Neural crest cell (in vitro differentiated cells): ENCODE measurements at places on chromosomes 13 and 19.

- no peak for DNase-seq
Measured at GRCh38 chr13:32986552-32986951, 29.7 kb upstream of the KL start.

DNA sequence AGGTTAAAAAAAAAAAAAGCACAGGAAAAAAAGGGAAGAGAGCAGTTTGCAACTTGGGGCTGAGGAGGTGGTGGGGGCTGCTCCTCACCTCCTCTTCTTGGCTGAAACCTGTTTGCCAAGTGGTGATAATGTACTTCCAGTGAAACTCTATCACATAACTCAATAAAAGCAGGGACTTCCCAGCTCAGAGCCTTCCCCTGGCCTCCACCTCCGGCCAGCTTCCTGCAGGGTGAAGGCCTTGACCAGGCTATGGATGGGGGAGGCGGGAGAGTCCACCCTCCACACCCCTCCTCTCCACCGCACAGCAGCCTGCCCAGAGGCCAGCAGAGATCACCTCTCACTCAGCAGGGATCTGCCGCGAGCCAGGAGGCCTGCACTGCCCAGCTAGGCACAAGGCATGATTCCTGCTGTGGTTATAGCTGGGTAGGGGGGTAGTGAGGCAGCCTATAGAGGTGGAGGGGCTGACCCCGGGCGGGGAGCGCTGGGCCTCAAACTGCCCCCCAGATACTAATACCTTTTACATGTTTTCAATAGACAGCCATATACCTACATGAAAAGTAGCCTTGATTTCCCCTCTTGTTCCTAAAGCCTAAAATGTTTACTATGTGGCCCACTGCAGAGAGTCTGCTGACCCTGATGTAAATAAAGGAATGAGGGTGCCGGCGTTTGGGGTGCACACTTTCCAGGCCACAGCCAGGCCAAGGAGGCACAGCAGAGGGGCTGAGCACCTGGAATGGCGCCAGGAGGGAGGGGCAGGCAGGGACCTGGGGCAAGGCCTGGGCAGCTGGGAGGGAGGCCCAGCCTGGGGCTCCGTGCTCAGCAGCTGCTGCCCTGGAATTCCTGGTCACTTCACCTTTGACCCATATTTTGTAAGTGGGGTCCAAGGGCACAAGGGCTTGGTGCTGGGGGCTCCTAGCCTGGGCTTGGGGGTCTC lies 10.3 kb downstream of the ZNF787 start:
- DNase-seq: no peak

- no peak for DNase-seq
Measured at GRCh38 chr13:49412749-49413148, 31.1 kb downstream of the CAB39L start.

- DNase-seq: no peak
Measured at GRCh38 chr19:51485960-51486660, 7.8 kb downstream of the CEACAM18 start.

- no peak for DNase-seq
Measured at GRCh38 chr13:50360637-50361036, 345.4 kb downstream of the KCNRG start.

DNA sequence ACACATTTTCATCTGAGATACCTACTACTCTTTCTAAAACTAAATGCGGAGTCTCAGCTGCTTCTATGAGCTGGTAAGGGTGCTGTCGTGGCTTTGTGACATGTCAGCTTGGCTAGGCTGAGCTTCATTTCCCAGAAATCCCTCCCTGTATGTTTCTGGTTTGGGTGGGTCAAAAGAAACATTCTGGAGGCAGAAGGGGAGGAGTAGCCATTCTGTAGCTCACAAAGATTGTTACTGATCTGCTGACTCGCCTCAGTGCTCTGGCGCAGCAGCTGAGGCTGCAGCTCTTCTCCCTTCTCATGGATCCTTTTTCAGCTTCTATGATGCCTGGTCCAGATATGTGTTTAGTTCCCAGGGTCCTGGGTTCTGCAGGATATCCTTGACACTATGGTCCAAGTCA lies 114.7 kb downstream of the RAP2A start:
- DNase-seq: no peak

GRCh38 chr13:28744656-28745055 lies 25.9 kb upstream of the SLC46A3 start:
- DNase-seq: no peak

- DNase-seq: no peak
Measured at GRCh38 chr19:48186541-48186991, 16.1 kb downstream of the ZSWIM9 start.

- no peak for DNase-seq
Measured at GRCh38 chr13:91031508-91031907, 316.0 kb upstream of the MIR17HG start.

GRCh38 chr13:48233889-48234488 lies 983 bp downstream of the ITM2B start:
- DNase-seq: no peak
